ENCODE measurements at places on chromosomes 16 and 17. TPM values are rescaled to one million over a fixed set of nuclear protein-coding genes. Genes with fewer than 3 reads are reported as not detected.

MRPL27 gene
- total RNA-seq: 59.8 TPM

CD300A gene
- not detected for total RNA-seq

MMP2 gene
- total RNA-seq: 16.3 TPM

ADAD2 gene
- total RNA-seq: not detected

SHPK gene
- 11.2 TPM for total RNA-seq

PLK1 gene
- 7.6 TPM for total RNA-seq

CDH8 gene
- total RNA-seq: not detected

SLC5A2 gene
- not detected for total RNA-seq

CRHR1 gene
- total RNA-seq: not detected

TNK1 gene
- 2.3 TPM for total RNA-seq

CCL16 gene
- total RNA-seq: 0.13 TPM

TPPP3 gene
- under 0.01 TPM for total RNA-seq

PTGES3L gene
- total RNA-seq: 0.13 TPM

EME1 gene
- total RNA-seq: 2.6 TPM

TRPV2 gene
- total RNA-seq: 36.8 TPM

CLEC3A gene
- not detected for total RNA-seq

TAC4 gene
- not detected for total RNA-seq

CHST5 gene
- 0.13 TPM for total RNA-seq

BAHCC1 gene
- total RNA-seq: 2.1 TPM

RPL23 gene
- 1,302 TPM for total RNA-seq

CCL8 gene
- 0.13 TPM for total RNA-seq

HID1 gene
- total RNA-seq: 48.5 TPM

FAM171A2 gene
- 3.9 TPM for total RNA-seq

NACA2 gene
- not detected for total RNA-seq

DPEP3 gene
- 0.13 TPM for total RNA-seq

TMC8 gene
- 0.13 TPM for total RNA-seq

RILP gene
- total RNA-seq: 10.9 TPM

CEMP1 gene
- total RNA-seq: not detected

ZNF385C gene
- under 0.01 TPM for total RNA-seq

CCDC78 gene
- total RNA-seq: 0.76 TPM

UNC13D gene
- total RNA-seq: 2.9 TPM

KRTAP4-6 gene
- total RNA-seq: not detected

TRIM72 gene
- not detected for total RNA-seq

SLC47A1 gene
- 1.7 TPM for total RNA-seq

CAPNS2 gene
- 0.13 TPM for total RNA-seq

EFNB3 gene
- 0.13 TPM for total RNA-seq

NTN3 gene
- under 0.01 TPM for total RNA-seq

MYH8 gene
- total RNA-seq: not detected

FAAP100 gene
- 19.8 TPM for total RNA-seq

HOXB6 gene
- 3.3 TPM for total RNA-seq

SDR42E1 gene
- total RNA-seq: 4.4 TPM

SLC4A1 gene
- not detected for total RNA-seq

CSH2 gene
- total RNA-seq: not detected

FSCN2 gene
- 0.76 TPM for total RNA-seq

COX6A2 gene
- not detected for total RNA-seq

TUBG1 gene
- total RNA-seq: 23.9 TPM

PRR14 gene
- total RNA-seq: 7.6 TPM

CES1 gene
- not detected for total RNA-seq

PRSS33 gene
- not detected for total RNA-seq

CTRB1 gene
- total RNA-seq: not detected

CPNE7 gene
- 0.25 TPM for total RNA-seq
